ENCODE measurements at places on chromosomes 3 and 15.

DNA sequence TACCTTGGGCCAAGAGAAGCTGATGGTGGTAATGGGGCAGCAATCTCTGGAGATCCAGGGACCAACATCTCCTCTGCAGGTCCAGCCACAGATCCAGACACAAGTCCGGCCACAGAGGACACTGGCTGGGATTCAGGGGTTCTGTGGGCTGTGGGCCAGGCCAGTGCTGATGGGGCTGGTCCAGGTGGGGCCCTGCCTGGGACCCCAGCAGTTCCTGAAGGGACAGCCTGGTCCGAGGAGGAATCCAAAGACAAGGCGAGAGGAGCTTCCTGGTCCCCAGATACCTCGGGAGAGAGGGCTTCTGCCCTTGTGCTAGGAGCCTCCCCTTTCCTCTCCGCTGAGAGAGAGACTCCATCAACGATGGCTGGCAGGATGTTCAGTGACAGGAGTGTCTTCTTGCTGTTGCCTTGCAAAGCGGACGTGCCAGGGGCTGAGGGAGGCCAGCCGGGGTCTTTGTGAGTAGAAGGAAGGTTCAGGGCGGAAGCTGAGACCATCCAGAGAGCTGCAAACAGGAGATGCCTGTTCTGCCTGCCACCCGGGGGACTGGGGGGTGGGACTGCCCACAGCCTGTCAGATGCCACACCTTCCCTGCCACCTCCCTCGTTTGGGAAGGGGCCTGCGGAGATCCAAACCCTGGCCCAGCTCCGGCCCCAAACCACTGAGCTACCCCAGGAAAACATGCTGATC lies 24.5 kb upstream of the GOLGA6C start:
- no peak for DNase-seq

DNA sequence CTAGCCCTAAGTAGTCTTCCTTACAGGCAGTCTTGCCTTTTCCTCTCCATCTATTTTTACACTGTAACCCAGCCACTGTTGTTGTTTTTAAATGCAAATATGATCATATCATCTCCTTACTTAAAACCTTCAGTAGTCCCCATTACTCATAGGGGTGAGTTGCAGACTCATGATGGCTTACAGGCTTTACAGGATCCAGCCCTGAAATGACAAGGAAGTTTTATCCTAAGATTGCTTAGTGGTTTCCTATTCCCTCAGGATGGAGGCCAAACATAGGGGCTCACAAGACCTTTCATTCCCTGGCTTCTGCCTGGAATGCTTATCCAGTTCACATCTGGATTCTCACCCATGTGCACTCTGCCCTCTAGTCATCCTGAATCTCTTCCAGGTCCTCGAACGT lies 27.7 kb upstream of the PCOLCE2 start:
- DNase-seq, result no peak

GRCh38 chr3:172100482-172100881 lies 61.1 kb downstream of the FNDC3B start:
- DNase-seq, result no peak

GRCh38 chr15:65285291-65286068 lies 1.2 kb downstream of the PARP16 start:
- no peak for DNase-seq

DNA sequence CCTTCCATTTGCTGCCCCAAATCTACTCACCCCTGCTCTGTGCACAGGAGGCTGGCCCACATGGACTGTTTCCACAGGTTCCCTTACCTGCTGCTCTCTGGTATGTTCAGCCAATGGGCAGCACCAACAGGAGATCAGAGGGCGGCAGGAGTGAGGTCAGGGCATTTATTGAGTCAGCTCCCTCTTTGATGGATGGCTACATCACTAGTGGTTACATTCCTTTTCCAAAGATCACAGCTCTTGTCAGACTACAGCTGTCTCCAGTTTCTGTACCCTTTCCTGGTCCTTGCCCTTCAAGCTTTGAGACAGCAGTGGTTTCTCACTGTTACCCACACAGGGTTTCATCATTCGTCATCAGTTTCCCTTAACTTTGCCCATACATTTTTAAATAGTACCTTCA lies 325.1 kb downstream of the SUCLG2 start:
- DNase-seq, result no peak

- DNase-seq, result no peak
Measured at GRCh38 chr15:55420171-55420866, 12.0 kb downstream of the PIERCE2 start.

GRCh38 chr3:148265841-148266240 lies 431.9 kb upstream of the AGTR1 start:
- no peak for DNase-seq
